CD14-positive monocyte (primary cell): ENCODE measurements at places on chromosomes 2 and 18.

- no peak for DNase-seq
Measured at GRCh38 chr18:55283309-55283708, 304.7 kb downstream of the TCF4 start.

DNA sequence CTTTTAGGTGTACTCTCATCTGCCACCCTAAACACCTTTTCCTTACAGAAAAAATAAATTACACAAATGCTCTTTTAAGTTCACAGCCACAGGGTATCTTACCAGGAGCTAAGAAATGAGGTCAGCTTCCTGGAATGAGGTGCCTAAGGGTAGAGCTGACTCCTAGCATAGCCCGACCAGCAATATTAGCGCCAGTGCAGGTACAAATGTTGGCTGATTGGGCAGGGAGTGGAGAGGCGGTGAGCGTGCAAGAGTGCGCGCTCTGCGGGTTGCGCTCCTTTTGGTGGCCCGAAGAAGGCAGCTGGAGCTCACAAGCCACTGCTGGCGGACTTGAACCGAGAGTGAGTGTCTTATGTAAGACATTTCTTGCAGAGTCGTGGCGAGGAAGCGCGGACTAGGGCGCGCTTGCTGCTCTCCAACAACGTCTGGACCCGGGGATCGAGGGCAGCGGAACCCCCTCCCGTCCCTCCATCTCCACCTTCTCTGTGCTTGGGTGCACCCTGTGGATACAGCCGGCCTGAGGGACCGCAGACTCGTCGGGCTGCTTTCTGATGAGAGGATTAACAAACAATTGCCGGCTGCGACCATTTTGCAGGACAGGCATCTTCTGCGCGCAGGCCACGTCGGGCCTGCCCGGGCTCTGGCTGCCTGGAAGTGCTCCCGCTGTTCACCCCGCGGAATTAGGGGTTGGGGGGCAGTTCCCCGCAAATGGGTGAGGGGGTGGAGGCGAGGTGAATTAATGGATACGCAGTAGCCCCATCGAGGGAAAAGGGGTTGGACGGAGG, 17.3 kb downstream of the BOLA3 start:
- no peak for DNase-seq

DNA sequence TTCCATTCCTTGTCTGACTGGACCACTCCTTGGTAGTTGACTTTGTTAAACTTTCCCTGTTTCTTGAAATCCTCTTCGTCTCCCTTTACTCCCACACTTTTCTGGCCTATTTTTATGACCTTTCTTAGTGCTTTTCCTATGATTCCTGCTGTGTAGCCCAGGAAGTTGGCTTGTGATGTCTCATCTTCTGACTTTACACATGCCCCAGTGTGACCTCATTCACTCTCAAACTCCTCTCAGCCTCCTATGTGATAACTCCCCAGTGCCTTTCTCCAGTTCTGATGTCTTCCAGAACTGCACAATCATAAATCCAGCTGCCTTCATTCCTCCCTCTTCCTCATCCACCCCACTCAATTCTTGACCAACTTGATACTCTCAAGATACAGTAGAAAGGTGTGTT, 407.6 kb downstream of the TGIF1 start:
- no peak for DNase-seq

GRCh38 chr2:187986390-187987105, 305.1 kb upstream of the GULP1 start:
- DNase-seq, result no peak

DNA sequence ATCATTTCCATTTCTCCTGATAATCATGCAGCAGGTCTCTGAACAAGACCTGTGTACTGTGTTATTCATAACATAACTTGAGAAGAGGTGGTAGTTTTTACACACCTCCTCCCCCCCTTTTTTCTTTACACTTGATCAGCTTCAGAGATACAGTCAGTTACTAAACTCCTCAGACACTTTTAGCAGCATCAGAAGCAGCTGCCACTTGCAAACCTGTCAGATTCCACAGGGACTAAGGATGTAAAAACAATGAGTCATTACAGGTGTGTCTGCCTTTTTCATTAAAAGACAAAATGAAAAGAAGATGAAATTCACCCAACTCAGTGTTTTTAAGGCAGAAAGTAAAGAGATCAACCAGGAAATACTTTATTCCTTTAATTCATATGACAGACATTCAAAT, 254.0 kb downstream of the NRXN1 start:
- DNase-seq, result no peak

- DNase-seq, result no peak
Measured at GRCh38 chr2:65991381-65992197, 443.3 kb upstream of the MEIS1 start.

- no peak for DNase-seq
Measured at GRCh38 chr2:212145121-212145520, 393.5 kb downstream of the ERBB4 start.

GRCh38 chr2:68448671-68449653, 18.1 kb downstream of the FBXO48 start:
- no peak for DNase-seq

DNA sequence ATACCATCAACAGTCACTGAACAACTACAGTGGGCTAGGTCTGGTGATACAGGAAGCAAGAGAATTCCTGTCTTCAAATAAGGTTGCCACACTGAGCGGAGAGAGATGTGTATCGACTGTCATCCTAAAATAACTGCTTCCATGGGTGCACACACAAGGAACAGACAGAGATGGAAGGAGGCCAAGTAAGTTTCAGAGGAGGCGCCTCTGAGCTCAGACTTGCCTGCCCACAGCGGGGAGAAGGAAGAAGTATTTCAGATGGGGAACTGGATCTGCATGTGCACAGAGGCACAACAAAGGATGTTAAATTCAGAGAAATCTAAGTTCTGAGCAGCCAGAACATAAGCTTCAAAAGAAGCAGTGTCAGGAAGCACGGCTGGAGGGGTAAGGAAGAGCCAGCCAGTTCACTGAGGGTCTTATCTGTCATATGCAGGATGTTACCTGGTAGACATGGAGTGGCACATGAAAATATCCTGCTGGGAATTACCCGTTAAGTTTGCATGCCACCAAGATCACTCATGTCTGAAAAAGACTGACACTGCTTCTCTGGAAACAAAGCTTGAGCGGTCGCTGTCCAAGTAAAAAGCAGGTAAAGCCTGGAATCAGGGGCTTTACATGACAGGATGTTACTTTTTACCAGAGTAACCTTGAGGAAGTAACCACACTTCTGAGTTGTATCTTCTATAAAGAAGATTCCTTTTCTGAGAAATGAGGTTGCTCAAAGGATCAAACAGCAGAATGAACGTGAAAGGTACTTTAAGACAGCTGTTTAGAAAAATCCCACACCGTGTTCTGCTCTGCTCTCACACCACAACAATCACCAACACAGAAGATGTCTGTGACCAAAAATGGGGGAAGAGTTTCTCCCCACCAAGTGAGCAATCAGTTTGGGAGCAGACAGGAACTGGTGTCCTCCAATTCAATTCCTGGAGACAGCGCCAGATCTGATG, 260.2 kb downstream of the NBAS start:
- no peak for DNase-seq

DNA sequence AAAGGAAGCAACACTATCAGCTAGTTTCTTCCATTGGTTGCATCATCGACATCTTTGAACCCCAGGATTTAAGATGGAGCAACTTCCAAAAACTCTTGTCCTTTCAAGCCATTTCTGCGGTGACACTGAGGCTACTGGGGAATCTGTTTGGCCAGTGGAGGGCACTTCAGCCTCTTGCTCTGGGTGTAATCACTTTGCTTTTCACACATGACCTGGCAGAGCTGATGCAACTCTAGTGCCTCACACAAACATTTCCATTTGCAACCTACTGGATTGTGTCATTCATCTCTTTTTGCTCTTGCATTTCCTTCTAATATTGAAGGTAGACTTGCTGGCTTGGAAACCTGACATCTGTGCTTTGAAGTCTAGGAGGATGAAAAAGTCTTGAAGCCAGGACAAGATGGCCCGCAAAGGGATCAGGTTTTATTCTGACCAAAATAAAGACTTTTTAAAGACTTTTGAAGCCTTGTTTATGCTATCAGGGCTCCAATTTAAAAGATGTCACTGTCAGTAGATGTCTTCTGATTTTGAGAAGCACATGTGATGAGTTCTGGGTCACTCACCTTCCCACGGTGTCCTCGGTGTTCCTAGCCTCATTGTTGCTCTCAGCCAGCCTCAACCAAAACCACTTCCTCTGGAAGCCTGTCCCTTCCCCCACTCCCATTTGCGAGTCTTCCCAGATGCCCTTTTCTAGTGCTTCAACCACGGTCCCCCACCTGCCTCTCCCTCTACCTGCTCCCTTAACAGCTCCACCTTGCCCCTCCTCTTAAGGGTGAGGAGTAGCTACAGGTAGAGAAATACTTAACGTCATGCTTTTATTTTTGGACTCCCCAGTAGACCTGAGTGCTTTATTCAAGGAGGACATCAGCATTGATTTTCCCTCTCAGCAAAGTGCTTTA, 69.7 kb upstream of the KCNE4 start:
- peak; percentile 20 for DNase-seq
